ENCODE measurements at places on chromosomes 6 and 20. TPM values are rescaled to one million over a fixed set of nuclear protein-coding genes. Genes with fewer than 3 reads are reported as not detected.
A peak's percentile ranks its signal among the peaks of the same experiment; 100 is the strongest.

- H3K4me1 ChIP-seq, result peaks cover 10% of the 10 kb centered on the region
- DNase-seq, result no peak
- H3K4me3 ChIP-seq, result no peak overlapping the region
- peaks cover 17% of the 10 kb centered on the region for H3K36me3 ChIP-seq
Measured at GRCh38 chr20:1784586-1784985, 110.6 kb upstream of the SIRPA start.

The SRSF12 gene
- not detected for total RNA-seq

The ENPP5 gene
- 0.16 TPM for total RNA-seq

- H3K4me1 ChIP-seq, result peaks cover 9% of the 10 kb centered on the region
- peaks cover under 1% of the 10 kb centered on the region for H3K36me3 ChIP-seq
- peaks cover 2% of the 10 kb centered on the region for H3K27me3 ChIP-seq
- no peak for DNase-seq
- H3K4me3 ChIP-seq, result no peak overlapping the region
- no peak overlapping the region for H3K27ac ChIP-seq
Measured at GRCh38 chr6:27119761-27120160, 127.7 kb upstream of the PRSS16 start.

GRCh38 chr20:31857861-31858759 lies 12.2 kb downstream of the DUSP15 start:
- H3K4me1 ChIP-seq, result peaks cover 15% of the 10 kb centered on the region
- H3K27me3 ChIP-seq, result peaks cover 26% of the 10 kb centered on the region
- no peak for DNase-seq

DNA sequence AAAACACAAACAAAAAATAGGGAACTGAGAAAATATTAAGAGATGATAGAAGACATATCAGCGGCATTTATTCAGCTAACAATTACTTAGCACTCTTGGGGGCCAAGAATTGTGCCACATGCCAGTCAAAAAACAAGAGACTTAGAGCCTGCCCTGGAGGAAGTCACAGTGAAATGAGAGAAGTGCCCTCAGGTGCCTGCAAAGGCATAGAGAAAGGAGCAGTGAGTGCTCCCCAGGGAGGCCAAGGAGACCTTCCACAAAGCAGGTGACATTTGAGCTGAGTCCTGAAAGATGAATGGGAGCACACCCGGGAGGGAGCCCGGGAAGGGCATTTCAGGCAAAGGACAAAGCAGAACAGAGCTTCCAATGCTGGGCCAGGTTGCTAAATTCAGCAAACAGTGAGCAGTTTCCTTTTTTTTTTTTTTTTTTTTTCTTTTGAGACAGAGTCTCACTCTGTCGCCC lies 184.7 kb upstream of the JARID2 start:
- peaks cover 3% of the 10 kb centered on the region for H3K4me1 ChIP-seq
- H3K4me3 ChIP-seq, result no peak overlapping the region
- no peaks in the 10 kb centered on the region for H3K27me3 ChIP-seq
- H3K27ac ChIP-seq, result no peak overlapping the region
- DNase-seq, result no peak
- H3K36me3 ChIP-seq, result no peaks in the 10 kb centered on the region

DNA sequence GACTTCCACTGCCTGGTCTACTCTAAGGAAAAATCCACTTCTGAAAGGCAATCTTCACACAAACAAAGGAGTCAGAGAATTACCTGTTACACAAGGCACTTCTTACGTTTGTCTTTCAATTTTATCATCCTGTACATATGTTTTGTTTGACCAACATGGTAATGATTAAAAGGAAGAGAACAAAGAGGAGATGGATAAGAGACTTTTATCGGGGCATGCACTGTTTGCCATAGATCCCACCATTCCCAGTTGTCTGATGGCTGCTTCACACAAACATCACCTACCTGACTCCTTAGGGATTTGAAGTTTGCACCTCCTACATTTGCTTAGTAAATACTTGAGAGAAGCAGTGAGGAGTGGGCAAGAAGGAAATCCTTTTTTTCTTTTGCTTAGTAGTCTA lies 87.1 kb downstream of the BFSP1 start:
- H3K36me3 ChIP-seq, result no peaks in the 10 kb centered on the region
- H3K4me1 ChIP-seq, result no peaks in the 10 kb centered on the region
- no peak overlapping the region for H3K4me3 ChIP-seq
- H3K27ac ChIP-seq, result no peak overlapping the region

DNA sequence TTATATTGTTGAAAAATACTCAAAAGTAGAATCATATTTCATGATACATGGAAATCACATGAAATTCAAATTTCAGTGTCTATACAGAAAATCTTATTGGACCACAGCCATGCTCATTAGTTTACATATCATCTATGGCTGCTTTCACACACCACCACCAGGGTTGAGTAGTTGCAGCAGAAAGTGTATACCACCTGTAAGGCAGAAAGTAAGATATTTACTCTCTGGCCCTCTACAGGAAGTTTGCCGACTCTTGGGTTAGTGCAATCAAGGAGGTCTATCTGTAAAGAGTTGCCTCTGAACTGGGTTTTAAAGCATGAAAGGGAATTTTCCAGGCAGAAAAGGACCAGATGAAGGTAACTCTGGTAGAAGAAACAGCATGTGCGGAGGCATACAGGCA lies 432.3 kb downstream of the DHX35 start:
- H3K4me3 ChIP-seq, result no peak overlapping the region
- no peak overlapping the region for H3K27ac ChIP-seq
- H3K27me3 ChIP-seq, result peaks cover 9% of the 10 kb centered on the region

The TGM3 gene
- not detected for total RNA-seq

DNA sequence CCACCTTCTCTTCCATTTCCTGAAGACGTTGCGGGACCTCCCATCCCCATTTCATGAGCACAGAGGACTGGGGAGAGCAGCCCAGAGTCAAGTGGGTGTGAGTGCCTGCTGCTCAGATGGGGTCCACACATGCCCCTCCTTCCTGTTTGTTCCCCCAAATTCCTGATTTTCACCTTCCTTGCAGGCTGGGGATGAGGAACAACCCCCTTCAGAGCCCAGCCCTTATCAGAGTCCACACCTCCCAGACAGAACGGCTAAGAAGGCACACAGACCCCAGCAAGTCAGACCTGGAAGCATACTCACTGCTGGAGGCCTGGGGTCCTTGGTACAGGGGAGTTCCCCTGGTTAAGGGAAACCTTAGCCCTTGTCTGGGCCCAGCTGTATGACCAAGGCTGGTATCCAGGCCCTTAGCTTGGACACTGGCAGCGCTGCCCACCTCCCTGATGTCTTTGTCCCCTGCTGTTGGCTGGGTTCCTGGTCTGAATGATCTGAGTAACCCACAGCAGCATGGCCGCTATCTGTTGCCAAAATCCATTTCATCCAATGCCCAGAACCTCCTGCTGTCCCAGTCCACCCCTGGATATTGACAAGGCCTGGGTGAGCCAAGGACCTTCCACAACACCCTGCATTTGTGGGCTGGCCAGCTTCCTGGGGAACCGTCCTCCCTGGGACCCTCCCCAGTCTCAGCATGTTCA lies 230.9 kb downstream of the SYNDIG1 start:
- H3K4me1 ChIP-seq, result peaks cover 5% of the 10 kb centered on the region
- H3K27ac ChIP-seq, result no peak overlapping the region
- no peak overlapping the region for H3K4me3 ChIP-seq
- no peak for DNase-seq
- H3K27me3 ChIP-seq, result peaks cover 24% of the 10 kb centered on the region

The PRSS16 gene
- 0.80 TPM for total RNA-seq

GRCh38 chr6:18262702-18263417 lies 1.5 kb downstream of the DEK start:
- H3K36me3 ChIP-seq, result peaks cover 2% of the 10 kb centered on the region
- peak overlapping the region; percentile 97 for H3K4me3 ChIP-seq
- H3K4me1 ChIP-seq, result peaks cover 42% of the 10 kb centered on the region
- no peak for DNase-seq
- H3K27me3 ChIP-seq, result no peaks in the 10 kb centered on the region
